ENCODE measurements at places on chromosomes 7 and 10.
A peak's percentile ranks its signal among the peaks of the same experiment; 100 is the strongest.

GRCh38 chr7:64916-65341 is 127.4 kb upstream of the FAM20C start:
- DNase-seq = no peak

DNA sequence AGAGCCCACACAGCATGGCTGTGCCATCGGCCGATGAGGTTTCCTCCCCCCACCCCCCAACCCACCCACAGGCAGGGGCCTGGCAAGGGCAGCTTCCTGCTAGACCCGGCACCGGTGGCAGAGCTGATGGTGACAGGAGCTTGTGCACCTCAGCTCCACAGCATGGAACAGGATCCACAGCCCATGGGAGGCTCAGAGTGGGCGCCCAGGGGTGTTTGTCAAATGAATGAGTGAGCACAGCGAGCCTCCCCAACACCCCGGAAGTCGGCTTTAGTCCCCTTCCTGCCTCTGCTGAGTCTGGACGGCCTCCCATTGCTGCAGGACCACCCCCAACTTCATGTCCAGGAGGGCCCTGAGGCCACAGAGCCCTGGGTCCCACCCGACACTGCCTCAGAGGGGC is 68.9 kb downstream of the PDGFA start:
- no peak for DNase-seq

- DNase-seq = peak; percentile 36
Observed at GRCh38 chr10:43407576-43408330, 1.2 kb downstream of the HNRNPF start.

DNA sequence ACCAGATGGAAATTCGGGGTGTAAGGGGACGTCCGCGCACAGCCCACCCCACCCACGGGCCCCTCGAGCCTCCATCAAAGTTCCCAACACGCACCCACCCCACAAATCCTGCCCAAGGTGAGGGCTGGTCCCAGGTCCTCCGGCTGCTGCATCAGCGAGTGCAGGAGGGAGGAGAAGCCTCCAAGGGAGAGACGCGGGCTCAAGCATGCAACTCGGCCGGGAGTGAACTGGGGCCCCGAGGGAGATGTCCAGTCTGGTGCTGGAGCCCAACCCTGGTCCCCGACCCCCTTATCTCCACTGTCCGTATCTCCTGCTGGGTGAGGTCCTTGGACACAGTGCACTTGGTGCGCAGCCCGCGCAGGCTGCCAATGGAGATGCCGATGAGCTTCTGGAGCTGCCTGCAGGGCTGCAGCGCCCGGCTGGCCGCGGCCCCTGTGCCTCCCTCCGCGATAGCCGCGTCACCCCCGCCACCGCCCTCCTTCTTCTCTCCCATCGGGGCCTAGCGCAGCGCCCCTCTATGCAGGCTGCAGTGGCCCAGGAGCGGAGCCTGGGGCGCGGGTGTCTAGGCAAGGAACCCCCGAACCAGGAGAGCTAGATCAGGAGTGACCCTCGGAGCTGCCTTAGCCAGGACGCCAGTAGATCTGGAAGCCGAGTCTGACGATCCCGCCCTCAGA is 489.2 kb downstream of the ZNF33B start:
- no peak for DNase-seq

DNA sequence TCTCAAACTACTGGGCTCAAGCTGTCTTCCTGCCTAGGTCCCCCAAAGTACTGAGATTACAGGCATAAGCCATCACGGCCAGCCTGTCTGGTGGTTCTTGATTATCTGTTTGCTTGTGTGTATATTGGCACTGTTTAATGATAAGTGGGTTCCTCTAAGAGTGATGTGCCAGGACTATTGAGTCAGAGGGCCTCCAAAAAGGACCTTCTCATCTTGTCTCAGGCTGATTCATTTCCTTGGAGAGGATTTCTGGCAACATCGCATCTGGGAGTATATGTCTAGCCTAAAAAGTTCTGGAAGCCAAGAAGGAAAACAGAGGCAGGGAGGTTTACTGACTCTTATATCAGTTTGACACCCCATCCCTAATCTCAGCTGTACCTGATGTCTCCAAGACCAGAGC is 27.1 kb upstream of the AKAP9 start:
- no peak for DNase-seq

DNA sequence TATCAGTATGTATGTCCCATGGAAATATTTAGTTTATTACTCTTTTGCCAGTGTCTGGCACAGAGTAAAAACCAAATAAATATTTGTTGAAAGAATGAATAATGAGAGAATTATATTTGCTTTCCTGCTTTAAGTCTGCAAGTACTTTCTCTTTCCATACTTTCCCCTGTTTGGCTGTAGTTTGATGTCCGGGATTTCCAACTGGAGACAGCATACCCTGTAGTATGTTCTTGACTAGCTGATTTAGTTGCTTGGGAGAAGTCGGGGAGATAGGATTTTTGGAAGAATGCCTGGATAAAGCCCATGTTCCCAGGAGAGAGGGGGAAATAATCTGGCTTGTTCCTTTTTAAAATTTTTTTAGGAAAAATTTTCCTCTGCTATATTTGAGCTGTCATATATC is 516.1 kb downstream of the CCSER2 start:
- DNase-seq = no peak

DNA sequence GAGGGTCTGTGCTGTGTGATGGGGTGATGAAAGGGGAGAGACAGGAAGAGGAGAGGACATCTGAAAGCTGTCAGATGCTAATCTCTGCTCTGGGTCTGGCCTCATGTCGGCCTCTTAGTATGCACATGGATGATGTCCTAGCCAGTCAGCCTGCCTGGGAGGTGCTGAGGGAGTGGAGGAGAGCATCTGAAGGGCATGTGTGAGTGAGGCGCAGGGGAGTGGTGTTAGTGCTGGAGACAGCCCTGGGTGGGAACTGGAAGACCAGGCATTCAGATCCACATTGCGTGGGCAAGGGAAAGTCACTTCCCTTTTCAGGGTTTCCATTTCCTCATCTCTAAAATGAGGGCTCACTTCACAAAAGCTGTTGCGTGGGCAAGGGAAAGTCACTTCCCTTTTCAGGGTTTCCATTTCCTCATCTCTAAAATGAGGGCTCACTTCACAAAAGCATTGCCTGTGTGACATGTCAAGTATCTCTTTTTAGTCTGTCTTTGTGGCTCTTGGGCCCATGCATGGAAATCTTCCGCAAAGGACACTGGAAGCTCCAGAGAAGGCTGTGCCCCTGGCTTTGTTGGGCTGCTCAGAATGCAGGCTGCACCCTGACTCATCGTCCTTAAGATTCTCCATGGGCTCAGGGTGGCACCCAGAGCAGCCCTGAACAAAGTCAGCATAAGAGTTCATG is 10.0 kb downstream of the SFTPD start:
- DNase-seq = no peak

GRCh38 chr10:126893206-126893605 is 12.0 kb upstream of the DOCK1 start:
- no peak for DNase-seq

- no peak for DNase-seq
Observed at GRCh38 chr7:3067193-3067592, 23.5 kb upstream of the CARD11 start.

GRCh38 chr10:122756656-122757055 is 57.0 kb upstream of the C10orf120 start:
- DNase-seq = no peak

DNA sequence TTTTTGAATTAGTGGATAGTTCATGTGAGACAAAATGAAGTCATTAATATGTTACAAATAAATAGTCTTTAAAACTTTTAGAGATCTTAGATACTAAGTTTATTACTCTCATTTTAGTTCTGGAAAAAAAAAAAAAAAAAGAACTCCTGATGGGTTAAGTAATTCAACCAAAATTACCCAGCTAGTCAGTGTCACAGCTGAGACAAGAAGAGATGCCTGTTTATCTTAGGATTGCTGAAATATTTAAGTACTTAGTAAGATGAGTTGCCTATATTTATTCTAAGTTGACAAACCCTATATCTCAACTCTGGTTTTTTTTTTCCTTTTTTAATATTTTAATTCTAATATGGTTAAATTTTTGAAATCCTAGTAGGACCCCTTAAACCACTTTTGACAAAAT is 781.0 kb upstream of the LRRN3 start:
- DNase-seq = no peak

- DNase-seq = no peak
Observed at GRCh38 chr7:93945756-93946535, 24.4 kb downstream of the GNG11 start.

- no peak for DNase-seq
Observed at GRCh38 chr7:78062214-78062613, 263.6 kb downstream of the PHTF2 start.

GRCh38 chr10:114780577-114781184 is 40.9 kb upstream of the FHIP2A start:
- no peak for DNase-seq

GRCh38 chr7:157726764-157727163 is 390.0 kb downstream of the DNAJB6 start:
- DNase-seq = no peak

DNA sequence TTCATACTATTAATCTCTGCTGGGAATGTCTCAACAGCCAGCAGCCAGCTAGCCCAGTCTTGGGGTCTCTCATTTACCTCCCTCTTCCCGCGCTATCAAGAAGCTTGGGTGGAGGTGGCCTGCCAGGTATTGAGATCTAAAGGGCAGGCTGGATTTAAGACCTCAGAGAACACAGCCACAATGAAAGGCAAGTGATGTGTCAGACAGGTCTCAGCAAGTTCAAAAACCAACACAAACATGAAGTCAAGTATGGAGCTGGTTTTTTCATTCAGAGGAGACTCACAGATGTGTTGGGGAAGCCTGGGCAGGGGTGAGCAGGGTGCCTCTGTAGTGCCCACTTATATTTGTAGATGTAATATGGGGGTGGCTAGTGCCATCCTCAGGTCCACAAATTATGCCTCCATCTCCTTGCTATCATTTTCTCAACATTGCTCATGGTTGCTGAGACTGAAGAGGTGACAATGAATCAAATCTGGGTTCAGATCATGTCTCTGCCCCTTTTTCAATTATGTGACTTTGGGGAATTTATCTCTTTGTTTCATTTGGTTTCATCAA is 27.7 kb upstream of the CROT start:
- no peak for DNase-seq

DNA sequence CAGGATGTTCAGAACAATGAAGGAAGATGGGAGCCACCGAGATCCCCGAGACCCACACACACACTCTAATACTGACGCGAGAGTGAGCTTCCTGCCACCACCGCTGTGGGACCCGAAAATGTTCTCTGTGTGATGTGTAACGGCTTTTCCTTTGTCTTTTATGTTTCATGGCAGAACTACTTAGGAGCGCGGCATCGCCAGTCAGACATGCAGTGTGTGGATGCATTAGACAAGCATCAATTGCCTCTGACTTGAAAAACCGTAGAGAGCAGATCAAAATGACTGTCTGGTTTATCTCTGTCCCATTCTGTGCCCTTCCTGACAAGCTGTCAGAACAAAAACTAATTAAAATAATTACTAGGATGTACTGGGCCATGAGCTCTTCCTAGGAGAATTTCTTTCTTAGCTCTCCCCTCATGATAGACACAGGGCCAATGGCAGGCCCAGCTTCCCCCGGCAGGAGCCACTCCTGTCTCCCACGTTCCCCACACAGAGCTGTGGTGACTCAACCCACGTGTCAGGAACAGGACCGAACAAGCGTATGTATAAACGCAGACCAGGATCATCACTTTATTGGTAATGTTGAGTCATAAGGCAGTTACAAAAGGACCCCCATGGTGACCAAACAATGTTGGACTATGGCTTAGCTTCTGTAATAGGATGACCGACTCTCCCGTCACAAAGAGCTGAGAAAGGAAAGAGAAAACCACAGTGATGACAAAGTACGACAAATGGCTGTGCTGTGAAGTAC is 705.0 kb downstream of the PARD3 start:
- DNase-seq = no peak

DNA sequence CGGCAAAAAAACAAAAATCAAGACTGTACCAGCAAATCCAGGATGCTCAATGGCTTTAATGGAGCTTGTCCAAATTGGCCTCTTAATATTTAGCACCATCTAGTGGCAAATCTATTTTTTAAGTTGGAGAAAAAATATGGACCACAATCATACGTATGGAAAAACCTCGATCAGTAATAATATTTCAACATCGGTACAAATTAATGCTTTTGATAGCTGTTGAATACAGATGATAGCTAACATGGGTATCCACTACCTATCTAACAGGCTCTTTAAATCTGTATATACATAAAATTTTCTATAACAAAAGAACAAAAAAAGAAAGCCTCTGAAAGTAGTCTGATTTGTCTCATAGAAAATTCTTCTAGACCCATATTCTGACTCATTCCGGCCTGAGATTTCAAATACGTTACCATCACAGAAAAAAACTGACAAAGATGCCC is 29.2 kb downstream of the COA1 start:
- DNase-seq = no peak

- DNase-seq = no peak
Observed at GRCh38 chr7:139218173-139218572, 12.9 kb upstream of the UBN2 start.

- no peak for DNase-seq
Observed at GRCh38 chr7:17732083-17732482, 208.2 kb downstream of the SNX13 start.

- no peak for DNase-seq
Observed at GRCh38 chr7:112779667-112780066, 10.5 kb downstream of the TMEM168 start.

DNA sequence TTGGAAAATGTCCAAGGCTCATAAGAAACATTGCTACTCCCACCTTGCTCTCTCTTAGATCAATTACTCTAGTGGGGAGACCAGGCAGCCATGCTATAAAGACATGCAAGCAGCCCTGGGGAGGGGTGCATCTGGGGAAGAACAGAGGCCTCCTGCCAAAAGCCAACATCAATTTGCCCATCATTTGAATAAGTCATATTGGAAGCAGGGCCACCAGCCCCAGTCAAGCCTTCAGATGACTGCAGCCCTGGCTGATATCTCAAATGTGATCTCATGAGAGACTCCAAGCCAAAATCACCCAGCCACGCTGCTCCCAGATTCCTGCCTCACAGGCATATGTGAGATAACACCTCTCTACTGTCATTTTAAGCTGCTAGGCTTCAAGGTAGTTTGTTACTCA is 157.5 kb upstream of the PDE1C start:
- no peak for DNase-seq
